Esophagus muscularis mucosa (tissue), 4 donors: ENCODE measurements at places on chromosomes 12 and 14. TPM values are rescaled to one million over a fixed set of nuclear protein-coding genes. Genes with fewer than 3 reads are reported as not detected.

- H3K4me3 ChIP-seq: peak overlapping the region; percentile 41
- DNase-seq: no peak
Observed at GRCh38 chr12:68236421-68237059, 10.9 kb upstream of the IL26 start.

GRCh38 chr14:37591311-37591940 lies 3.6 kb downstream of the FOXA1 start:
- H3K4me1 ChIP-seq: peaks cover 46% of the 10 kb centered on the region
- no peaks in the 10 kb centered on the region for H3K36me3 ChIP-seq
- no peak overlapping the region for H3K4me3 ChIP-seq
- H3K27me3 ChIP-seq: peaks cover 99% of the 10 kb centered on the region
- DNase-seq: no peak

ASCL1 gene
- total RNA-seq: 0.17 TPM

- H3K27me3 ChIP-seq: no peaks in the 10 kb centered on the region
- H3K36me3 ChIP-seq: no peaks in the 10 kb centered on the region
Observed at GRCh38 chr12:59559696-59560095, 36.1 kb upstream of the SLC16A7 start.

SMIM41 gene
- total RNA-seq: 26.6 TPM

GRCh38 chr12:16266085-16266484 lies 11.4 kb downstream of the SLC15A5 start:
- H3K4me1 ChIP-seq: no peaks in the 10 kb centered on the region
- no peaks in the 10 kb centered on the region for H3K27me3 ChIP-seq
- no peak overlapping the region for H3K27ac ChIP-seq

DNA sequence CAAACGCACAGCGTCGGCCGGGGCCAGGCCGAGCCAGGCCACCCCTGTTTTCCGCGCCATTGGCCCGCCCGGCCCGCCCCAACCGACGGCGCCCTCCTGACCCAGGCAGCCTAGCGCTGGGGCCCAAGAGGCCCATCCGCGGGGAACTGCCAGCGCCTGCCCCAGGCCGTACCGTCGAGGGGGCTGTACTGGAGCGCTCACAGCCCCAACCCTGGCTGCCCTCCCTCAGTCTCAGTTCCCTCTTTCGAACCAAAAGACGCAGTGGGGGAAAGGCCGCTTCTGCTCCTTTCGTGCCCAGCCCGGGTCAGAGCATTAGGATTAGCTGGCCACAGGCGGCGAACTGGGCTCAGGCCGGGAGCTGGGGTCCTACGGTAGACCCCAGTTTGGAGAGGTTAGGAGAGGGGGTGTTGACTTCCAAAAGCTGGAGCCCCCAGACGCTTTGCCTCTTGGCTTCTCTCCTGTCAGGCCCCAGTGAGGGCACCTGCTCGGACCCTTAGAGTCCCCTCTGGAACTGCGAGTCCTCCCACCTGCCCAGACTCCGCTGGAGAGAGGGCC lies 1.9 kb downstream of the NKX2-1 start:
- H3K27me3 ChIP-seq: peaks cover 100% of the 10 kb centered on the region
- H3K4me3 ChIP-seq: no peak overlapping the region
- H3K4me1 ChIP-seq: peaks cover 72% of the 10 kb centered on the region

- peaks cover 29% of the 10 kb centered on the region for H3K4me1 ChIP-seq
- H3K4me3 ChIP-seq: no peak overlapping the region
- no peak overlapping the region for H3K27ac ChIP-seq
Observed at GRCh38 chr12:3236345-3237187, 159.4 kb downstream of the TSPAN9 start.

TPPP2 gene
- total RNA-seq: not detected

WNT1 gene
- total RNA-seq: not detected

DHRS4L2 gene
- total RNA-seq: 9.4 TPM

VDR gene
- total RNA-seq: 0.42 TPM

DNA sequence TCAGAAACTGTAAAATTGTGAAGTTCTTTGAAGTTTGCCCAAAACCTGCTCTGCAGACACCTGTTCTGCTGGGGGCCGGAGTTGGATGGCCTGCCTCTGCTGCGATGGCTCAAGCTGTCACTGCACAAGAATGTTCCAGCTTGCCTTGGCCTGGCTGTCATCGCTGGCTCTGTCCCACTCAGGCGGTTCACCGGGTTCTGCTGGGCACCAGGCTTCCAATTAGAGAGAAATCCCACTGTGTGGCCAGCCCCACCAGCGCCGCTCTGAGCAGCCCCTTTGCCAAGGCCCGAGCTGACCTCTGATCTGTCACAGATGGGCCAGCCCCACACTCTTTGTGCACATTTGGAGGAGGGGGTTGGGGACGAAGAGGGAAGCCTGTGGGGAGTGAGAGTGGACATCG lies 71.7 kb upstream of the GPATCH2L start:
- no peak for DNase-seq
- no peak overlapping the region for H3K4me3 ChIP-seq

- H3K36me3 ChIP-seq: no peaks in the 10 kb centered on the region
- peaks cover 24% of the 10 kb centered on the region for H3K4me1 ChIP-seq
Observed at GRCh38 chr12:116404913-116405611, 127.6 kb upstream of the MED13L start.

RAB15 gene
- 3.7 TPM for total RNA-seq

- H3K36me3 ChIP-seq: no peaks in the 10 kb centered on the region
- no peak overlapping the region for H3K4me3 ChIP-seq
- no peaks in the 10 kb centered on the region for H3K27me3 ChIP-seq
- no peaks in the 10 kb centered on the region for H3K4me1 ChIP-seq
Observed at GRCh38 chr14:55419663-55420062, 8.0 kb upstream of the ATG14 start.

DNA sequence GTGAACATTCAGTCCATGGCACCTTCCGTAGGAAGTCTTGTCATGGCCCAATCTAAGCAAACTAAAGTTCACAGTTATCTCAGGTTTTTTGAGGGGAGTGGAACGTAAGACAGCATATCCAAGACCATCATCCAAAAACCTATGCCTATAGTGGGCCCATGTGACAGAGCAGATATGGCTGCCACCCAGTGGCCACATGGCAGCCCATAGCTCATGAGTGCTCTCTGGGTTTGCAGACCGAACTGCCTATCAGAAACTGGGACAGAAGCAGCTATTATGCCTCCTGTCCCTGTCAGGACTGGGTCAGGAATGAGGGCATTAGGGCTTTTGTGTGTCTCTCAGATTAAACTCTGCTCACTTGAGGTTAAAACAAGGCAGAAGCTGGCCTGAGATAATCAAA lies 503.7 kb downstream of the NRXN3 start:
- no peak overlapping the region for H3K27ac ChIP-seq
- peak; percentile 42 for DNase-seq
- H3K4me3 ChIP-seq: no peak overlapping the region
- no peaks in the 10 kb centered on the region for H3K27me3 ChIP-seq

DNA sequence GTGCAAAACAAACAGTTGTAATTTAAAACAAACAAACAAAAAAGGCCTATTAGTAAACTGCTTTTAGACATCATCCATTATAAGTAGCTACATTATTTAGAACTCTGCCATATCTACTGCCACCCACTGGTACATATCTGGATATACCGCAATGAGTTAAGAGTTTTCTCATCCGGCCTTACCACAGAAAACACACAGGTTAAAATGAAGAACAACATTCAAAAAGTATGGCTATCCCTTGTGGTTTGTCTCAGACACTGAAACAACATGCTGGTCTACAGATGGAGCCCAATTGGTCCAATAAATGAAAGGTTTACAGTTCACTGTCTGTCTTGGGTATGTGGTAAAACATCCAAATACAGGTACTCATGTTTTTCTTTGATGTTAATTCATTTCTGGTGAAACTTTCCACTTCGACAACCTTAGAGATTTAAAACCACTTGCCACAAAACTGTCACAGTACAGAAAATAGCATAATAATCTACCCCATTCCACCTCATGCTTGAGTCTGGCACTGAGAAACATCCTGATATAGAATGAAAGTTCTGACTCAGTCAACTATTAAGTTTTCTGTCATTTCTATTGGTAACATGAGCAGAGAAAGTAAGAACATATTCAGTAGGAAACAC lies 354.3 kb downstream of the CEP128 start:
- H3K4me1 ChIP-seq: no peaks in the 10 kb centered on the region
- H3K27ac ChIP-seq: no peak overlapping the region
- no peak for DNase-seq
- no peaks in the 10 kb centered on the region for H3K27me3 ChIP-seq
- no peaks in the 10 kb centered on the region for H3K36me3 ChIP-seq

MORN3 gene
- not detected for total RNA-seq

DNAJC22 gene
- total RNA-seq: 0.34 TPM

DNA sequence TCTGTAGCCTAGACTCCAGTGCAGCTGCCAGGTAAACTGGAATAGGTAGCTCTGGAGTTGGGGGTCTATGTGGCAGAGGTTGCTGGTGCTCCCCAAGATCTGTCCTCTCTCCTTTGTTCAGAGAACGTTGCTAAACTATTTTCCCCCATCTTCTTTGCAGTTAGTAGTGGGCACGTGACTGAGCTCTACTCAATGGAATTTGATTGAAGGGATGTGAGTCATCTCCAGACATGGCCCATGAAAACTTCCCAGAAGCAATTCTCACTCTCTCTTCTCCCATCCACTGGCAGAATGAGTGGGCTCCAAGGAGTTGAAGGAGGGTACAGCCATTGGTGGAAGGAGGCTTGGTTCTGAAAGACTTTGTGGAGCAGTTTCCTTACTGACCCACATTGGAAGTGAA lies 44.0 kb downstream of the PAH start:
- H3K4me3 ChIP-seq: no peak overlapping the region
- DNase-seq: peak; percentile 47
- no peaks in the 10 kb centered on the region for H3K36me3 ChIP-seq
- no peaks in the 10 kb centered on the region for H3K4me1 ChIP-seq
- H3K27ac ChIP-seq: no peak overlapping the region

PPM1H gene
- total RNA-seq: 3.0 TPM

DNA sequence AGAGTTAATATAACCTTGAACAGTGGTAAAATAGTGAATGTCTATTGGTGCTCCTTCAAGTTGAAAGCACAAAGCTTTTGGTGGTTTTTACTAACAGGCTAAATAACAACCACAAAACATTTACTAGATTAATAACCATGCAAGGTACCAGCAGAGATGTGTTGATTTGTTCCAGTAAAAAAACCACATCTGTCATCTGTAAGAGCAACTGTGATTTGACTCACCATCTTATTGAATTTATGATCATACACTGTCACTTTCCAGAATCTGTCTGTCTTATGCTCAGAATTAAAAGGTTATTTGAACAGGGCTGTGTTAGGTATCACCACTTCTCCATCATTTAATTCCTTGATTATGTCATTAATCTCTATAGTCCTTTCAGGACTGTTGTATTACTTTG lies 107.0 kb upstream of the PTHLH start:
- no peaks in the 10 kb centered on the region for H3K27me3 ChIP-seq
- H3K27ac ChIP-seq: no peak overlapping the region
- H3K36me3 ChIP-seq: no peaks in the 10 kb centered on the region
- no peak for DNase-seq
